ENCODE measurements at places on chromosomes 16 and 17.

- peaks cover 26% of the 10 kb centered on the region for H3K4me1 ChIP-seq
- H3K4me3 ChIP-seq = no peak overlapping the region
- H3K36me3 ChIP-seq = peaks cover 11% of the 10 kb centered on the region
Observed at GRCh38 chr16:12758031-12758669, 45.5 kb downstream of the CPPED1 start.

- DNase-seq = no peak
- peaks cover 2% of the 10 kb centered on the region for H3K27me3 ChIP-seq
Observed at GRCh38 chr16:11034481-11034931, 90.1 kb downstream of the CLEC16A start.

DNA sequence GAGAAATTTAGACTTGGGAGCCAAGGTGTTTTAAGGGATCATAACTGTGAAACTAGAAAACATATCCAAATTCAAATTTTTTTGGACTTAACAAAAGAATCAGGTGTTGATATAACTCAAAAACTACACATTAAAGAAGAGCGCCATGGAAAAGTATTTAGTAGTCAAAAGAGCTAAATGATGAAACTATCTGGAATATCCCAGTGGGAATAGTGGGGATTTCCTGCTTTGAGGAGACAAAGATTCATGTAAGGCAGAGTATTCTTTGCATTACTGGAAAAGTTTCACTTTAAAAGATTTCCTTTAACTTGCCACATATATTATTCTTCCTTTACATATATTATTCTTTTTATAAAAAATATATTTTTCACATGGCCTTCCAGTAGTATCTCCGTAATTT is 40.3 kb upstream of the VPS4A start:
- DNase-seq = no peak
- H3K4me1 ChIP-seq = no peaks in the 10 kb centered on the region
- no peaks in the 10 kb centered on the region for H3K27me3 ChIP-seq
- no peaks in the 10 kb centered on the region for H3K36me3 ChIP-seq
- H3K4me3 ChIP-seq = no peak overlapping the region

DNA sequence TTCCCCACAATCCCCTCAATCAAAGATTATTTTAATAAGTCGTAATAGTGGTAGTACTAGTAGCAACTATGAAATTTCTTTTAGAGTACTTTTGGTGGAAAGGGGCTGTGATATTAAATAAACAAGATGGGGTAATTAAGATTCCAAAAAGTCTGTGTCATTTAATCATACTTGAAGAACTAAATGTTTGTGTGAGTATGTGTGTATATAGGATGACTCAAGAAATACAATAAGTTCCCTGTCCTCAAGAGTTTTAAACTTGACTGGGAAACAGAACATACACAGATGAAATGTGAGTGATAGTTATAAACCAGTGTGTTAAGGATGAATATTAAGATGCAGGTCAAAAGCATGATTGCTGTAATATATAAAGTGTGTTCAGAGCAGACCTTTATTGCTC is 2.3 kb downstream of the ALDH3A2 start:
- H3K4me1 ChIP-seq = peaks cover 12% of the 10 kb centered on the region
- DNase-seq = no peak
- H3K27me3 ChIP-seq = peaks cover 11% of the 10 kb centered on the region
- H3K4me3 ChIP-seq = peak overlapping the region; percentile 16
- peaks cover 18% of the 10 kb centered on the region for H3K36me3 ChIP-seq

DNA sequence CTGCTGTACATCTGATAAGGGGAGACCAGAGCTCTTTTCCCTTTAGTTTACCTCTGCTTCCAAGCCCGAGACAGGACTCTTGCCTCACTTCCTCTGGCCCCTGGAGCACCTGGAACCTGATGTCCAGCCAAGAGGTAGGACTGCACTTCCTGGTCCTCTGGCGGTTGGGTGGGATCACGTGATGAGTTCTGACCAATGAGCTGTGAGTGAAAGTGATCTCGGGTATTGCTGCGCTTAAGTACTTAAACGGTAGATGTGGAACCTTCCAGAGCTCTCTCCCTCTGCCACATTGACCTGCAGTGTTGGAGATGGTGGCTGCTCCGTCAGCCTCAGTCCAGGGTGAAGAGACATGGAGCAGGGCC is 67.0 kb downstream of the SMPD3 start:
- DNase-seq = no peak
- peak overlapping the region; percentile 30 for H3K4me3 ChIP-seq
- peaks cover 3% of the 10 kb centered on the region for H3K27me3 ChIP-seq
- peaks cover 35% of the 10 kb centered on the region for H3K4me1 ChIP-seq

GRCh38 chr17:11309850-11310249 is 68.8 kb downstream of the SHISA6 start:
- H3K27ac ChIP-seq = no peak overlapping the region
- no peaks in the 10 kb centered on the region for H3K36me3 ChIP-seq
- no peak overlapping the region for H3K4me3 ChIP-seq
- DNase-seq = no peak

DNA sequence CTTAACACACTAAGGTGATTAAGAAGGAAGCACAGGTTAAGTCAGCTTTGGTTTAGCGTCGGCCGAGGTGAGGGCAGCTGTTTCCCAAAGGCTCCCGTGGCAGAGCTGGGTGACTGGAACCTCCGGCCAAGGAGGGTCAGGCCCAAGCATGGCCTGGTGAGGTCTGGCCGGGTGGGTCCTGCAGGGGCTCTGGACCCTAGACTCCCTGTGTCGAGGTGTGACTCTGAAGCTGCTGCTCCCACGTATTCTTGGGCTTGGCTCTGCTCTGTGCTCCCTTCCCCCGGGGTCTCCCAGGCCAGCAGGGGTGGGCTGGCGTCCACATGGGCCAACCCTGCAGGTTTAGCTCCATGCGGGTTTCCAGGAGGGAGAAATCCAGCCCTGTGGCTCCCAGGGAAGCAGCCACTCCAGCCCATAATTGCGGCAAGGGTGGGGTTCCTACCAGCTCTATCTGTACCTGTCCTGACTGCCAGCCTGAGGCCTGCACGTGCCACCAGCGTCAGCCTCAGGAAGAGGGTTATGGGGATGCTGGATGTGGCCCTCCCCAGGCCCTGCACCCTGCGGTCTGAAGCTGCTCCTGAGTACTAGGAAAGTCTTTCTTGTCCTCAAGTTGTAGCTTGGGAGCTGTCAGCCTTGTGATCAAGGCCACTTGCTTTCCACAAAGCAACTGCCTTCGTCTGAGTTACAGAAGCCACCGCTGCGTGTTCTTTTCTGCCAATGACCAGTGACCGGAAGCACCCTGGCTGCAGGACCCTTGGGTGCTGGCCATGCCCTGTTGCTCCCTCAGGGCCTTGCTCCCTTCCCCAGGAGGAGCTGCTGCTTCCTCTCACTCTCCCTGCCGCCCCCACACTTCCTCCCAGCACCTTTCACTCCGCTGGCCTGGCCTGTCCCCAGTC is 4.8 kb downstream of the CDK5R1 start:
- H3K4me3 ChIP-seq = peak overlapping the region; percentile 99
- DNase-seq = no peak
- peaks cover 11% of the 10 kb centered on the region for H3K36me3 ChIP-seq

DNA sequence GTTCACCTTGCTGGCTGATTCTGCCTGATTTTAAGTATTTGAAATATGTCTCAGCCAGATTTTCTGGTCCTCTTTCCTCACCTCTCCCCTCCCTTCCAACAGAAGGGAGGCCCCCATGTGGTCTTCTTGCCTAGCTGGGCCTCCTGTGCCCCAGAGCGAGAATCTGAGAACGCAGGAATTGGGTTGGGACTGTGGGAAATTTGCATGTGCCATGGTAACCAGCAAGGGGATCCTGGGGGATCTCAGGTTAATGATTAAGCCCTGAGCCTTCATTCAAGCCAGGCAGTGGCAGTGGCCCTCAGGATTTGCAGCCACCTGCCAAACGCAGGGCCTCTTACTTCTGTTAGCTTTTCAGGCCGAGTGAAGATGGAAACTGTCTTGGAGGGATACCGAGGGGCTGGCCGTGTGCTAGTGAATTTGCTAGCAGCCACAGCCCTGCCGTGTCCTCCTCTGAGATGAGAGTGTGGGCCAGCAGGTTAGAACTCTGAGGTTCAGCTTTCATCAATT is 40.2 kb downstream of the KSR1 start:
- DNase-seq = no peak
- peaks cover 26% of the 10 kb centered on the region for H3K27me3 ChIP-seq
- H3K36me3 ChIP-seq = peaks cover 9% of the 10 kb centered on the region
- peak overlapping the region; percentile 70 for H3K4me3 ChIP-seq
- H3K4me1 ChIP-seq = peaks cover 63% of the 10 kb centered on the region
- peak overlapping the region; percentile 92 for H3K27ac ChIP-seq

DNA sequence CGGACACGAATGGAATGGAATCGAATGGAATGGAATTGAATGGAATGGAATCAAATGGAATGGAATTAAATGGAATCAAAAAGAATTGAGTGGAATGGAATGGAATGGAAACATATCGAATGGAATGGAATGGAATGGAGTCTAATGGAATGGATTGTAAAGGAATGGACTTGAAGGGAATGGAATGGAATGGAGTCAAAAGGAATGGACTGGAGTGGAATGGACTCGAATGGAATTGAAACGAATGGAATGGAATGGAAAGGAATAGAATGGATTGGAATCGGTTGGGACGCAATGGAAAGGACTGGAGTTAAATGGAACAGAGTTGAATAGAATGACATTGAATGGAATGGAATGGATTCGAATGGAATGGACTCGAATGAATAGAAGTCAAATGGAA is 486.9 kb upstream of the WSB1 start:
- no peaks in the 10 kb centered on the region for H3K27me3 ChIP-seq
- H3K27ac ChIP-seq = no peak overlapping the region
- DNase-seq = no peak
- no peaks in the 10 kb centered on the region for H3K4me1 ChIP-seq

DNA sequence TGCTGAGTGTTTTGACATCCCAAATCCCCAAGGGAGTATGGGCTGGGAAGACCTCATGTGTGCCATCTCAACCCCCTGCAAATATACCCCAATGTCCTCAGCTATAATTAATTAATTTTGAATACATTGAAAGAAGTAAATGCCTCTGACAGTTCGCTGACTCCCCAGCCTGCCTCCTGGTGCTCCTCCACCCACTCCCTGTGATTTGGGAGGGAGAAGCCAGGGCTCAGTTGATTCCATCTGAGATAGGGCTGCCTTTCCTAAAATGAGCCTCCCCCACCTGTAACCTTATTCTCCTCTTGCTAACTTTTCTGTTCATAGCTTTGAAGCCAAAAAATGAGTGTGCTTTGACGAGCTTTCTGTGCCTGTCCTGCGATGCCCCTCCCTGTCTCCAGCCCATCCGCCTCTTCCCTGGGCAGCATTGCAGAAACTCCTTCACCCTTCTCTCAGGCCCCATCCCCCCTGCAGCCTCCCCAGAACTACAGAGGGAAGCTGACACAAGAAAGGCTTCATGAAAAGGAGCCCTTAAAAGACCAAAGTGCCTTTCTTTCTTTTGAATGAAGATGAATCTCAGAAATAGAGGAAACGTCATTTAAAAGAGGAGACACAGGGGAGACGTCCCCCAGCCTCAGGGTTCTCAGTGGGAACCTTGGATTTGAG is 70.3 kb downstream of the HLF start:
- H3K4me1 ChIP-seq = no peaks in the 10 kb centered on the region
- peaks cover 2% of the 10 kb centered on the region for H3K27me3 ChIP-seq
- no peak for DNase-seq
- H3K4me3 ChIP-seq = no peak overlapping the region
- H3K36me3 ChIP-seq = peaks cover 4% of the 10 kb centered on the region
- no peak overlapping the region for H3K27ac ChIP-seq

DNA sequence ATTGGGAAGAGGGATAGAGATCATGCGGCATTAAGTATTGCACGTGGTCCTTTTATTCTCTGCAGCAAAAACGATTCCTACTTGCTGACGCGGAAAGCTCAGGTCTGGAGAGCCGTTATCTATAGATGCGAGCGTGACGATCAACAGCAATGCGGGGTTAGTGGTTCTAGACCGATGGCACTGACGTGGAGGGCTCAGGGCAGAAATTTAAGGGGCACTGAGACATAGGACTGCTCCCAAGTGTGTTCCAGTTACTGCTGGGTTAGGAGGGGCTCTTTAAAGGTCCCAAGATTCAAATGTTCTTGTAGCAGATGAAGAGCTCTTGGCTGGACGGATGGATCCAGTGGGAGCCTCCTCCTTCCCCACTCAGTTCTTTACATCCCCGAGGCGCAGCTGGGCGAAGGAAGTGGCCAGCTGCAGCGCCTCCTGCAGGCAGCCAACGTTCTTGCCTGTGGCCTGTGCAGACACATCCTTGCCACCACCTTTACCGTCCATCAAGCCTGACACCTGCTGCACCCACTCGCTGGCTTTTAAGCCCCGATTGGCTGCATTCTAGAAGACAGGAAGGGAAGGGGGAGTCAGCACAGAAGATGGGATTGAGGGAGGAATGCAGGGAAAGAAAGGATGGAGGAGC is 732 bp upstream of the EXOSC6 start:
- H3K27me3 ChIP-seq = peaks cover 5% of the 10 kb centered on the region
- no peaks in the 10 kb centered on the region for H3K36me3 ChIP-seq
- H3K4me3 ChIP-seq = peak overlapping the region; percentile 82
- peaks cover 3% of the 10 kb centered on the region for H3K4me1 ChIP-seq

DNA sequence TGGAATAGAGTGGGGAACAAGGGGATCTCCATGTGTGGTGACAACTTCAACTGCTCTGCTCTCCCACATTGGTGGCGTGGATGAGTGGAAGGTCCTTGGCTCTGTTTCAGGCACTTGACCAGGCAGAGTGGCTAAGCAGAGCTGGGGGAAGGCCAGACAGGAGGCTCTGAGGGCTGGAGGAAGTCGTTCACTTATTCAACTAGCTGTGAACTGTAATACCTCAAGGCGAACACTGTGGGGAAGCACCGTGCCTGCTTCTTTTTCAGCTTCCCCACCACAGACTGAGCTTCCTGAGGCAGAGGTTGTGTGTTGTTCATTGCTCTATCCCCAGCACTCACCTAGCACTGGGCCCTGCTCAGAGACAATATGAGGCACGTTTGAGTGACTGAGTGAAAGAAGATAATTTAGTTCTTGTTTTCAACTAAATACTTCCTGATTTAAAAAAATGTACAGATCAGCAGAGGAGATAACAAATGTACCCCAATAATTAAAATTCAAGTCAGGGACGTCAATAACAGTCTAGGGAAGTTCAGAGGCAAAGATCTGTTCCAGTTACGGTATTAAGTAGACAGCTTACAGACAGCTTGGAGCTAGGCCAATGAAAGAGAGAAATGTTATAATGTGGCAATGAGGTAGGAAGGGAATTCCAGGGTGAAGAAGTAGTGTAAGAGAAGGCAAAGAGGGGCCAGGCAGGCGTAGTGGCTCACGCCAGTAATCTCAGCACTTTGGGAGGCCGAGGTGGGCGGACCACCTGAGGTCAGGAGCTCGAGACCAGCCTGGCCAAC is 34.7 kb downstream of the MYO18A start:
- peaks cover under 1% of the 10 kb centered on the region for H3K36me3 ChIP-seq
- peaks cover 65% of the 10 kb centered on the region for H3K4me1 ChIP-seq
- H3K27ac ChIP-seq = peak overlapping the region; percentile 95

DNA sequence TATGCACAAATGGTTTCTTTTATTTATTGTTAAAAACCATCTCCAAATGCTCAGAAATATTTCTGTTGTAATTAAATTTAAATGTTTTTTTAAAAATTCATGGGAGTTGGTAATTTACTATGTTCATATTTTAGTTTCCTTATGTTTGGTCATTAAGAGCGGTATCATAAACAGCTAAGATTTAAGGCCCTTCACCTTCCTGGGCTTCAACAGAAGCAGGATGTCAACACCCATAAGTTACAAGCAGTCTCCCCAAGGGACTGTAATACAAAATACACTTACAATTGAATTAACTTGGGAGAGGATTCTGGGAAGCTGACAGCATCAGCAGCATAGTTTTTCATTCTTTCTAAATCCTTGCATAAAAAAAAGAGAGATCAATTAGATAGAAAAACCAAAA is 30.9 kb upstream of the TANC2 start:
- DNase-seq = no peak
- H3K27ac ChIP-seq = no peak overlapping the region
- H3K27me3 ChIP-seq = no peaks in the 10 kb centered on the region
- no peak overlapping the region for H3K4me3 ChIP-seq
- H3K36me3 ChIP-seq = no peaks in the 10 kb centered on the region
- peaks cover 12% of the 10 kb centered on the region for H3K4me1 ChIP-seq

Data from glutamatergic neuron (in vitro differentiated cells).